Activated CD4-positive, alpha-beta T cell treated with anti-CD3 and anti-CD28 coated beads, Interleukin-2, amount 50 U/mL, for 16 hours (primary cell): ENCODE measurements at places on chromosomes 5 and 9.
A peak's percentile ranks its signal among the peaks of the same experiment; 100 is the strongest.

- no peak for DNase-seq
Observed at GRCh38 chr5:76622076-76622475, 1.1 kb downstream of the F2RL2 start.

DNA sequence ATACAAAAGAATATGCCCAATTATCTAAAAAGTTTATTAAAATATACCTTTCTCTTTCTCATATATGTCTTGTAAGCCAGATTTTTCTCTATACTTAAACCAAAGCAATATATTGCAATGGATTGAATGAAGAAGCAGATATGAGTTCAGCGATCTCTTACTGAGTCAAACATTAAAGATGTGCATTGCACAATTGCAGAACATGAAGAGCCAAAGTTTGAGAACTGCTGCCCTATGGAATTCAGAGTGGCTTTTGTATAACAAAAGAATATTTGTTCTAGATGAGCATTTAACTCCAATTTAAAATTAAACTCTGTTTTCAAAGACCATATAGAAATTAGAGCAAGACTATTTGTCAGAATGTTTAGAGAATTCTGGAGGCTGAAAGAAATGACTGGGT lies 519.0 kb upstream of the DAB2 start:
- DNase-seq = no peak

GRCh38 chr5:9428272-9428671 lies 117.6 kb downstream of the SEMA5A start:
- DNase-seq = no peak

DNA sequence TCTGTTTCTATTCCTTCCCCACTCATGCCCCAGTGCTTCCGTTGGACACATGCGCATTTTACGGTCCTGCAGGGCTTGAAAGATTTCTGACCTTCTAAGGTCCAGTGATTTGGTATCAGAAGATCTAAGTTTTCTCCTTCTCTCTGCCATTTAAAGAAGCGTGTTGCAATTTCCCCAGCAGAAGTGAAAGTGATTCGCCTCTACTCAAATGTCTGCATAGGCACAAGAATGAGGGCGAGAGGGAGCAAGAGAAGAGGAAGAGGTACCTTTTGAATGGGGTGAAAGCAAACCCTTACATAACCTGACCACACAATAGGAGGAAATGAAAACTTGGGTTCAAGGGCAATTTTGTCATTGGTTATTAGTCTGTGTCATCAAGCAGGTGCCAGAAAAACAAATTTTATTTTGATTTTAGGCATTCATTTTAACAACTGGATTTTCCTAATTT lies 31.7 kb upstream of the NR3C1 start:
- peak; percentile 66 for DNase-seq

GRCh38 chr9:20112205-20112783 lies 323.5 kb upstream of the SLC24A2 start:
- DNase-seq = no peak

DNA sequence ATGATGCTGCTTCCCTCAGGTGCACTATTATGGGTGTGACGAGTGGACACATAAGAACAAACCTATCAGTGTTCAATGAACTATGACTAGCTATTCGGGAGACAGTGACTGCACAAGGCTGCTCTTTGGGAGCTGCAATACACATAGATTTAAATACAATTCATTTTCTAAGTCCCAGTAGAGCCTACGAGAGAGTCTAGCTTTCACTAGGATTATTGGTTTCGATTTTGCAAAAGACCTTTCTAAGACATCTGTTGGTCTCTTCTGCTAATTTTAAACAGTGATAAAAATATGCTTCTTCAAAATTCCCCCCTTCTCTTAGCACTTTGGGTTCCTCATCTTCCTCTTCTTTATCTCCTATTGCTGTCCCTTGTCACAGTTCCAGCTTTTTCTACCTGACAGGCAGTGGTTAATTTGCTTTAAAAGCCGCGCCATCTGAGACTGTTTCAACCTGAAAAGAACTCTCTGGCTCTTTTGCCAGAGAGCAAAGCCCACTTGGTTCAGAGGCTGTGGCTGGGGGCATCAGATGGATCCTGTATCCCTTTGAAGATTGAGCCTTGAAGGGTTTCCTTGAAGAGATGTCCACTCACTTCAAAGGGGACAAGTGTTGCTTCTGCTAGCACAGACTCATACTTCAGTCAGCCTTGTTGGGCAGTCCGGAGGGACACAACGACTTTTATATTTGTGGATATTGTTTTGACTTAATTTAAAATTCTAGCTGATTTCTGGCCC lies 241.5 kb downstream of the MAN2A1 start:
- no peak for DNase-seq

DNA sequence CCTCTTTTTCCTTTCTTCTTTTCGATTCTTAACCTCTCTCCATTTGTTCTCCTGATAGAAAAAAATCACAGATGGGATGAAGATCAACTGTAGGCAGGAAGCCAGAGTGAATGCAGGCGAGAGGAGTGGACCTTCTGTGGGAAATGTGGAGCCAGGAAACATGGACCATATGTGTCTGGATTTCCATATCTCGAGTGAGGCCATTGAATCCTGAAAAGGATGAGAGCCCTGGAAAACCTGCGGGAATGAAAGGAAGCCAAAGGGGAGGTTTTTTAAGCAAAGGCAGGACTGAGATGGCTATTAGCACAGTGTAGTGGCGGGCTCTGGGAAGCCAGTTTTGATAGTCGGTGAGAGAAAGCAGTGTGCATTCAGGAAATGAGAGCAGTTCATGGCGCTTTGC lies 139.5 kb upstream of the C9orf72 start:
- no peak for DNase-seq

- no peak for DNase-seq
Observed at GRCh38 chr5:158039441-158039840, 180.5 kb upstream of the CLINT1 start.

DNA sequence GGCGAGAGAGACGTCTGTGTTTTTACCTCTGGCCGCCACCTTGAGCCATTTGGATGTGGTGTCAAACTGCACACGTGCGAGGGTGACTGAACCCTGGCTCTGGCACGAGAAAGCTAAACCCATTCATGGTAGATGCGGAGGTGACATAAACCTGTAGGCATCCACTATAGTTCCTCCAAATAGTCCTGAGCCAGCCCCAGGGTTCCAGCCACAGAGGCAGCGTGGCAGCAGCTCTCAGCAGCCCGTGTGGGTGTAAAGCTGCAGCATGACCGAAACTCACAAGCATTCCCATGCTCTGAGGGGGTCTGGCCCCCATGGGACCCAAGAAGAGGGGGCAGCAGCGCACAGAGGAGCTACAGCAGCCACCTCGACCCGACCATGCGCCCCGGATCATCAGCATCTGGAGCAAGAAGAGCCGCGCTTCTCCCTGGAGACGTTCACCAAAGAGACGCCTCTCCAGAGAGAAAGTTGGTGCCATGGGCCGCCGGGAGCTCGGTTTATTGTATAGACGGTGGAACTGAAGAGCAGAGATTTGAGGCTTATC lies 303.8 kb upstream of the IRX4 start:
- DNase-seq = no peak

DNA sequence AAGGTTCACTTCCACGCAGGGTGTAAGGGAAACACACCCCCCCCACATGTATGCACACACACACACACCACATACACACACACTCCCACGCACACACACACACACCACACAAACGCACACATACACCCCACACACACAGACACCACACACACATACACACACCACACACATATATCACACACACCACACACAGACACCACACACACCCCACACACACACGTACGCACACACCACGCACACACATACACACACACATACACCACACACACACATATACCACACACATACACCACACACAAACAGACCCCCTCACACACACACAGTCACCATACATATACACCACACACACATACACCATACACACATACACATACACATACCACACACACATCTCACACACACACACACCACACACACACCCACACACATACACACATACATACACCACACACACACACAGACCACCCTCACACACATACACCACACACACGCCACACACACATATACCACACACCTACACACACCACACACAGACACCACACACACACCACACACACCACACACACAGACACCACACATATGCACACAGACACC lies 44.3 kb upstream of the NEURL1B start:
- no peak for DNase-seq

DNA sequence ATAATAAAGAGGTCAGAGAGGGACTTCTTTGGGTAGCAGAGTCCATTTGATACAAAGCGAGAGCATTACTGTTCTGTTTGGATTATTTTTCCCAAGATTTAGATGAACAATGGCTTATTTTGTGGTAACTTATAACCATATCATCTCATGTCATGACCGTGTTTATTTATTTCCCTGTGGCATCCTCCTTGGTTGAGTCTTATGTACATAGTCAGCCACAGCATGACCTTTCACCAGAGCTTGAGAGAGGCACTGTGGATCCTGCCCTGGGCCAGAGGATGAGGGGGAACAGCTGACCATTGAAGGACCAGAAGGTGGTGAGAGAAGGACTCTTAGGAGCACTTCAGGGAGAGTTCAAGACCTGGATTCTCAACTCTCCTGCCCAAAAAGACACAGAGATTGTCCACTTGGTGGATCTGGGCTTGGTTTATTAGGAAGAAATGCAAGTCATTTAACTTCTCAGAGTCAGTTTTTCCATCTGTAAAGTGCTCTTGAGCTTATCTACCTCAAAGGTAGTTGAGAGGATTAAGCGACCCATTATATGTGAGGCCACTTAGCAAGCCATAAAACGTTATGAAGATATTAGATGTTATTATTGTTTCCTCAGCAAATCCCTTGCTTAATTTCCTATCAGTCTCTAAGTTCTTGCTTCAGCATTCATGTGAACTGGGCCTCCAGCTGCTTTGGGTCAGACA lies 51.4 kb downstream of the PPIC start:
- no peak for DNase-seq
